ENCODE measurements at places on chromosomes 5 and 9. TPM values are rescaled to one million over a fixed set of nuclear protein-coding genes. Genes with fewer than 3 reads are reported as not detected.

The INSYN2B gene
- total RNA-seq, result 0.73 TPM

The LCP2 gene
- not detected for total RNA-seq

The SHOC1 gene
- total RNA-seq, result not detected

The LRRC19 gene
- total RNA-seq, result not detected

The PCDHB4 gene
- 0.05 TPM for total RNA-seq

The SPINK1 gene
- total RNA-seq, result not detected

The C8G gene
- total RNA-seq, result 0.64 TPM

The SPZ1 gene
- total RNA-seq, result not detected

The NRARP gene
- 3.9 TPM for total RNA-seq

The SHISAL2B gene
- total RNA-seq, result not detected

The IL13 gene
- not detected for total RNA-seq

The DMRT3 gene
- not detected for total RNA-seq

Measured in A549 treated with RU486 at 1 μM for 4 hours (cell line).